NCI-H526 (cell line): ENCODE measurements at places on chromosomes 6 and 20.
A peak's percentile ranks its signal among the peaks of the same experiment; 100 is the strongest.

GRCh38 chr6:27439371-27439770 is 33.5 kb downstream of the ZNF184 start:
- DNase-seq: no peak

DNA sequence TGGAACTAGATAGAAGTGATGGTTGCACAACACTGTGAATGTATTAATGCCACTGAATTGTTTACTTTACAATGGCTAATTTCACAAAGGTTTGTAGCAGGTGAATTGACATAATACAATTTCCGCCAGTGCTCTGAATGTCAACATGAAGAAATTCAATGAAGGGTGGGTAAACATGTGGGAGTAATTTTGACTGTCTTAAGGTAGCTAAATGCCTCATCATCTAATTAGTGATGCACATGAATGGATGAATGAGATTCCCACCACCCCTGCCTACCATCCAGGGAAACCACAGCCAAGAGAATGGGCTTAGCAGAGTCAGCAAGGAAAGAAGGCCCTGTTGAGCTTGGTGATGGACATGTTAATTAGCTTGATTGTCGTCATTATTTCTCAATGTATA is 275.3 kb downstream of the ALDH8A1 start:
- DNase-seq: no peak

DNA sequence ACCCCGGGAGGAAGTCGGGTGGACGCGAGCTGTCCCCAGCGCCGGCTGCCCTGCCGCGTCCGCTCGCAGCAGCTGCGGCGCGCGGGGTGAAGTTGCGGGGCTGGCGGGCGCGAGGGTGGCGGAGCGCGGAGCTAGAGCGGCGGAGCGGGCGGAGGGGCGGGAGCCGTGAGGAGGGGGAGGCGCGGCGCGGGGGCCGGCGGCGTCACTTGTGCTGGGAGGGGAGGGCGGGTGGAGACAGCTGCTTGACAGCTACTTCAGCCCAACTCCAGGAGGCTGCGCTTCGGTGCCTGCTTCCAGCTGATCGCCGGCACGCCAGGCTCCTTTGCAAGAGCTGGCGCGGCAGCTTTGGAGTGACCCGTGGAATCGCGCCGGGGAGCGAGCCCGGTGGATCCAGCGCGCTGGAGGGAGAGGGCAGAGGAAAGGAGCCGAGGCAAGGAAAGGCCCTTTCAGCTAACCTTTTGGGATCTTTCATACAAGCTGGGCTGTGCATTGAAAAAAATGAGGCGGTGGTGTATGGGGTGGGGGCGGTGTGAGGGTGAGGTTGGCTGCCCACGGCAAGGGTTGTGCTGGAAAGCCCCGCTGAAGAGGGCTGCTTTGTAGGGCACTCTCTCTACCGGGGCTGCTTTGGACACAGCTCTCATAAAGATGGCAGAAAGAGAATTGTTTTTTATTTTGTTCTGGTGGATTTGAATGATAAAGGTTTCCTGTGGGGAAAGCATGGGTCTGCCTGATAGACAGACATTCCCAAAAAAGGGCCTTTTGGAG is 24.6 kb downstream of the RIPOR2 start:
- peak; percentile 89 for DNase-seq

DNA sequence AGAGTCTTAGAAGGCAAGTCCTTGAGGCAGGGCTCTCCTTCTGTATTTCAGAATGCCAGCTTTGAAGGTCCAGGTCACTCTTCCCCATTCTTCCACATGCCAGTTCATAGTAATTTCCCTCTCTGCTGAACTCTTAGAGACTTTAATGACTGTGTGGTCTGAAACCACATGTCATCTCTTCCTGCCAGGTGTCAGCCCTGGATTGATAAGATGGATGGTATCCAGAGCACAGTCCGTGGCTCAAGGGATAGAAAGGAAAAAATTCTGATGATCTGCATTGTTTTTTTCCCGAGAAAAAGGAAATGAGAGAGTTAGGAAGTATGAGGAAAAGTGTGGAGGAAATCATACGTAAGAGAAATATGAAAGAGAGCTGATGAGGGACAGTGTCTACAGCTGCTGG is 250.9 kb downstream of the TPBG start:
- no peak for DNase-seq

DNA sequence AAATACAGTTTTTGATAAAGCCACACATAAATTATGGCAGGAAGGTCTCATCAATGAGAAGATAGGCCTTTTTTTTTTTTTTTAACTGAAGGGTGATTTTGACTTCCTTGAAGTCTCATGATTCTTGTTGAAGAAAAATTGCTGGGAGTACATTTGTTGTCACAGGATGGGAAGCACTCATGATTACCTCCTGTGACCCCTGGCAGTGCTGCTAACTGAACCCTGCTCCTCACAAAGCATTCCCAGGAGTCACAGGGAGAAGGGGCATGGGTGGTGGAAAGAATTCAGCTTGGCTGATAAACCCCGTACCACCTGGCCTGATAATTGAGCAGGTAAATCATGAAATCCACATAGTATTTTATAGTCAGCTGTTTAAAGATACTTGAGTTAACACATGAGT is 86.9 kb downstream of the CD109 start:
- no peak for DNase-seq

DNA sequence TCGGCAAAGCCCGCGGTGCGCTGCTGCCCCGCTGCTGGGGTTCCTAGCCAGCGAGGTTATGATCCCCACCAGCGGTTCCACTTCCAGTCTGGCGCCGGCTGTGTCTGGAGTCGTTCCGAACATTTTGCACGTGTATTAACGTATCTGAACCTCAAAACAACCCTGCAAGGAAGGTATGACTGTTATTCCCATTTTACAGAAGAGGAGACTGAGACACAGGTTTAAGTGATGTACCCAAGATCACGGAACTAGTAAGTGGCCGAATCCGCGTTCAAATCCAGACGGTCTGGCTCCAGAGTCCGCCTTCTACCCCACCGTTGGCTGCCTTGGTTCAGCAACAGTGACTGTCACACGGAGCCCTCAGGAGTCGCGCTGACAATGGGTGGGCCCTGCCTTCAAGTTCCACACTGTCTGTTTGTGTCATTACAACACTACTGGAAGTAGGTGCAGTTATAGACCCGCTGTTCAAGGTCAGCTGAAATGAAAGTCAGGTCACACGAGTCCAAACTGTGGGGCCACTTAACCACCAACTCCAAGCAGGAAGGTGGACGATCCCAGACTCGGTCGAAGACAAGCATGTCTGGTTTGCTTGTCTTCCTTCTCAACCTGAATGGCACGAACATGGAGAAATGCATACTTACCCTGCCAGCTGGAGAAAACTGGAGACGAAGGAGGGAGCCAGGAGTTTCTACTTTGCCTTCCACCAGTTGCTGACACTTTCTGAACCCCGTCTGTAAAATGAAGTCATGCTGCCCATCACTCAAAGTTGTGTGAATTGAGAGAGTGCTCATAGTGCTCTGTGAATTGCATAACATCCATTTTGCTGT is 803 bp upstream of the SRXN1 start:
- no peak for DNase-seq

GRCh38 chr20:11687546-11688292 is 230.0 kb upstream of the BTBD3 start:
- DNase-seq: peak; percentile 96

GRCh38 chr6:154403788-154404187 is 47.2 kb upstream of the IPCEF1 start:
- no peak for DNase-seq

DNA sequence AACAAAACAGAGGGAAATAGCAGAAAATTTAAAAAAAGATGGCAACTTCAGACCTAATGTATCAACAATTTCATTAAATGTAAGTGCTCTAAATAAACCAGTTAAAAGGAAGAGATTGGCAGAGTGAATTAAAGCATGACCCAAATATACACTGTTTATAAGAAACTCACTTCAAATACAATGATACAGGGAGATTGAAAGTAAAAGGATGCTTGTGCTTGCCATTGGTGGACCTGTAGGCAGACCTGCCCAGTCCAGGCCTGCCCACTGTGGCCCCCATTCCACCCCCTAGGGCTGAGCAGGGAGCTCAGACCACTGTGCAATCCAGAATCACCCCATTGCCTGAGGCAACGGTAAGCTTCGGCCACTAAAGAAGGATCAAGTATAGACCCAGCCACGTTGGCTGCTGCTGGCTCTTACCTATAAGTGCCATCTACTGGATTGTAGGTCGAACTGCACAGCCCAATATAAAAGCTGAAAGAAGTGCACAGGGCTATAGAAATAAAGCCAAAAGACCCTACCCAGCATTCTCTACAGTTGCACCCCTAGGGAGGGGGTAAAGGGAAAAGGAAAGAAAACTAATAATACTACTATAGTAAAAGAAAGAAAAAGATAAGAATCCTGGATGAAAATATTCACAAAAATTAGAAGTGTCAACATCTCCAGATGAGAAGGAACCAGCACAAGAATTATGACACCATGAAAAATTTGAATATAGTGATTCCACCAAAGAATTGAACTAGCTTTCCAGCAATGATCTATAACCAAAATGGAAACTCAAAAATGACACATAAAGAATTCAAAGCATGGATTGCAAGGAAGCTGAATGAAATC is 36.1 kb downstream of the PSMB1 start:
- DNase-seq: peak; percentile 74

- peak; percentile 3 for DNase-seq
These were observed 99.4 kb downstream of the PLG start for GRCh38 chr6:160801418-160801817.

- no peak for DNase-seq
These were observed 140.7 kb downstream of the ZMYND8 start for GRCh38 chr20:47215653-47216397.

DNA sequence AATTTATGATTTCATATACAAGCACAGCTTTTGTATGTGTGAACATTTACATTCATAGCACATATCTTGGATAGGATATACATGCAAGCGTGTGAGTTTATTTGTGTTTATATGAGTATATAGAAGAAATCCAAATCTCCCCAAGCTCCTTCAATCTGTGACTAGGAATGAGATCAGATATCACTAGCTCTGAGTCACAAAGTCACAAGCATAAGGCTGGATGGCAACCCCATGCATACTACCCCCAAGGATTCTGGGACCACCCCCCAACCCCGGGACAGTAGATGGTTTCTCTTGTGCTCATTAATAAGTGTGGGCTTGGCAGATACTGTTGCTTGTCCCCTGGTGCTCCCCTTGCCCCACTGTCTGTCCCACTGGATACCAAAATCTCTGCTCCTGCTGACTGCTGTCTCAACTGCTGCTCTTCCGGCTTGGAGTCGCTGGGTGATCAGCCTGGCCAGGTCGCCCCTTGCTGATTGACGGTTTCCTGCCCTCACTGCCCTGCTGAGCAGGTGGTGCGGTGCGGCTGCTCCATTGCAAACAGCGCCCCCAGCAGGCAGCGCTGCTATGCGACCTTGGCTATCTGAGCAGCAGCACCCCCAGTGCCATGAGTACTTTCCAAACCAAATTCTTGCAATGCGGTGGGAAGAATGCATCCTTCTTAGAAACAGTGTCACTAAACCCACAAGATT is 279.4 kb downstream of the CD83 start:
- DNase-seq: no peak

- DNase-seq: no peak
These were observed 152.3 kb upstream of the RPS6KA2 start for GRCh38 chr6:166779381-166779780.

GRCh38 chr20:56933331-56933698 is 304.2 kb downstream of the TFAP2C start:
- DNase-seq: no peak

DNA sequence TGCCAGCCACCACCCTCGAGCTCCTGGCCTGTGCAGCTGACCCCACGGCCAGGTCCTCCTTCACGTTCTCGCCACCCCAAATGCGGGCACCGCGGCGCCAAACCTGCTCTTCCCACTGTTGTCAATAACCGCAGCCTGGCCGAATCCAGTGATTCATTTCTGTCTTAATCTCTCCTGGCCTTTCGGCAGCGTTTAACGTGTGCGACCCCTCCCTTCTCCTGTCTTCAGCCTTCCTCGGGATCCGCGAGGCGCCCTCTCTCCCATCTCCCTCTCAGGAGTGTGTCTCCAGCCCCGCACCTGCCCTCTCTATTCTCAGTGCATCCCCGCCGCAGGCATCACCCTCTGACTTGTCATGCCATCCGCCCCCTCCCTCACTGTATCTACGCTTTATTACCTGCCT is 91.4 kb downstream of the THBS2 start:
- DNase-seq: no peak

DNA sequence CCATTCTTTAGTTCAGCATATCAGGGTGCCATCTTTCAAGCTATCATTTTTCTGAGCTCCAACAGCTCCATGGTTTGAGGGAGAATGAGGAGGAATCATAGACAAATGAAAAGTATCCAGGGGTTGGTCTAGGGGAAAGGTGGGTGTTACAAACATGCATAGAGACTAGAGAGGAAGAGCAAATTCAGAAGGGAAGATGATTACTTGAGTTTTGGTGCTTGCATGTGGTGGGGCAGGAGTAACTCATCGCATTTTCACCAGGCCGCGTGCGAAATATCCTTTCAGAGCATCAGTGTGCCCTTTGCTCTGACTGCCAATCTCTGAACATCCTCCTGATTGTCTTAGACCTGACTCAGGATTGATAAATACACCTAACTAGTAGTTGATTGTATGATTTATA is 7.7 kb upstream of the BICRAL start:
- no peak for DNase-seq

- DNase-seq: no peak
These were observed 9.1 kb upstream of the ARMC2 start for GRCh38 chr6:108839083-108839642.

GRCh38 chr6:38137608-38138265 is 318.2 kb downstream of the ZFAND3 start:
- peak; percentile 14 for DNase-seq
